ENCODE measurements at places on chromosomes 3 and 15. TPM values are rescaled to one million over a fixed set of nuclear protein-coding genes. Genes with fewer than 3 reads are reported as not detected.

Gene ECE2
- not detected for total RNA-seq

Gene TUBGCP5
- total RNA-seq = 18.2 TPM

Gene INSYN1
- not detected for total RNA-seq

Gene TMEM45A
- 2.3 TPM for total RNA-seq

Gene CLSTN2
- total RNA-seq = not detected

Gene MUC13
- not detected for total RNA-seq
